ENCODE measurements at places on chromosomes 2 and 18. TPM values are rescaled to one million over a fixed set of nuclear protein-coding genes. Genes with fewer than 3 reads are reported as not detected.

Gene TNS1
- 45.0 TPM for total RNA-seq

DNA sequence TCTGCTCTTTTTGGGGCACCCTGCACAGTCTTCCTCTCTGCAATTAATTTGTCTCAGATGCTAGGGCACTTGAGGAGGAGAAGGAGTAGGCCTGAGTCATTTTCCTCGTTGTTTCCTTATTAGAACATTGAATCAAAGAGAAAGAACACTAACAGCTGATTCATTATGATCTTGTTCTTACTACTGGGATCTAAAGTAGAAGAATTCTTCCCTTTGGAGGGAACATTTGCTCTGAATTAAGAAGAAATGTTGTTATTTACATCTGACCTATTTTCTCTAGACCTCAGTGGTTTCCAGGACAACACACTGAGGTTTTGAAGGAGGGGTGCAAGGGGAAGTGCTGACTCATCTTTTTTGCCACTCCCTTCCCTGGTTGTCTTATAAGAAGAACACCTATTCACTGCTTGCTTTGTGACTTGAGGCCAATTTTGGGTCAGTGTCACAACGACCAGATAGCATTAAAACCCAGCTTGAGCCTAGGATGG, 24.3 kb upstream of the STAT1 start:
- no peaks in the 10 kb centered on the region for H3K36me3 ChIP-seq
- H3K27ac ChIP-seq, result no peak overlapping the region
- H3K4me1 ChIP-seq, result peaks cover 12% of the 10 kb centered on the region
- peak; percentile 59 for DNase-seq
- no peak overlapping the region for H3K4me3 ChIP-seq

- no peaks in the 10 kb centered on the region for H3K36me3 ChIP-seq
- no peak overlapping the region for H3K4me3 ChIP-seq
Observed at GRCh38 chr18:31505156-31505555, 7.2 kb downstream of the DSG2 start.

GRCh38 chr2:59853032-59853431, 700.4 kb downstream of the BCL11A start:
- no peaks in the 10 kb centered on the region for H3K27me3 ChIP-seq
- H3K36me3 ChIP-seq, result no peaks in the 10 kb centered on the region
- no peaks in the 10 kb centered on the region for H3K4me1 ChIP-seq

GRCh38 chr18:36942264-36942663, 113.3 kb downstream of the KIAA1328 start:
- H3K4me1 ChIP-seq, result peaks cover 4% of the 10 kb centered on the region
- DNase-seq, result peak; percentile 62
- H3K36me3 ChIP-seq, result no peaks in the 10 kb centered on the region
- no peaks in the 10 kb centered on the region for H3K27me3 ChIP-seq
- H3K27ac ChIP-seq, result no peak overlapping the region

DNA sequence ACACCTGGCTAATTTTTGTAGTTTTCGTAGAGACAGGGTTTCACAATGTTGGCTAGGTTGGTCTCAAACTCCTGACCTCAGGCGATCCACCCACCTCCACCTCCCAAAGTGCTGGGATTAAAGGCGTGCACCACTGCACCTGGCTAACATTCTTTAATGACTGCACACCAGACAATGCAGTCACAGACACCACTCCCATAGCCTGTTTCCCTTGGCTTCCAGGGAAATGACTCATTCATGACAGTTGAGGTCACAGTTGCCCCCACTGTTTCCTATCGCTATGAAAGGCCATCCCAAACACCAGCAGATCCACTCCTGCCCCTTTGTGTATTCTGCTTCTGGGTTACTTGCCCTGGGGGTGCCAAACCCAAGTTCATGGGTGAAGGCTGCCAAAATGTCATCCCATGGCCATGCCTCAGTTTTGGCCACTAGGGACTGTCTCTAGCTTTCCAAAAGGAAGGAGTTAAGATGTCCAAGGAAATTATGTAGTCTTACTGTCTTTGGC, 8.7 kb downstream of the CHMP1B start:
- H3K4me1 ChIP-seq, result peaks cover 14% of the 10 kb centered on the region
- DNase-seq, result no peak
- H3K4me3 ChIP-seq, result no peak overlapping the region
- no peak overlapping the region for H3K27ac ChIP-seq
- no peaks in the 10 kb centered on the region for H3K27me3 ChIP-seq

GRCh38 chr2:197306024-197306695, 4.4 kb downstream of the ANKRD44 start:
- no peaks in the 10 kb centered on the region for H3K4me1 ChIP-seq
- DNase-seq, result no peak
- no peak overlapping the region for H3K27ac ChIP-seq
- H3K4me3 ChIP-seq, result no peak overlapping the region
- peaks cover 2% of the 10 kb centered on the region for H3K27me3 ChIP-seq

GRCh38 chr2:191701696-191702095, 23.8 kb downstream of the NABP1 start:
- H3K36me3 ChIP-seq, result no peaks in the 10 kb centered on the region
- peak; percentile 42 for DNase-seq
- no peak overlapping the region for H3K4me3 ChIP-seq
- H3K27ac ChIP-seq, result no peak overlapping the region
- H3K27me3 ChIP-seq, result no peaks in the 10 kb centered on the region
- no peaks in the 10 kb centered on the region for H3K4me1 ChIP-seq

DNA sequence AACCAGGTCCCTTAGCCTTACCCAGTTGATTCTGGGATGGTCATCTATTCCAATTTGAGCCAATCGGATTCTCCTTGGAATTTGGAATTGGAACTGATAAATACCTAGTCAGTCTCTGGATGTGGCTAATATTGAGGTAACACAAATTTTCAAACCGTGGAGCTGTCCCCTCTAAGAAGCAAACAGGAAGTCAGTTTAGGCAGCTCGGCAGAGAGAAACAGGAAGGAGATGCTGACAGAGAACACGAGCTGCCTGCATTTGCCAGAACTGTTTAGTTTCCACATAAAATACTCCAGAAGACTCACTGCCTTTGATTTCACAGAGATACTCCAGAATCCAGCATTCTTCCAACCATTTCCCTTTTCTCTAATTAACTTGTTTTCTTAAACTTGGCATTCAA, 1024.9 kb downstream of the BCL11A start:
- no peaks in the 10 kb centered on the region for H3K27me3 ChIP-seq
- H3K4me3 ChIP-seq, result no peak overlapping the region
- H3K36me3 ChIP-seq, result no peaks in the 10 kb centered on the region
- DNase-seq, result no peak
- no peaks in the 10 kb centered on the region for H3K4me1 ChIP-seq
- H3K27ac ChIP-seq, result no peak overlapping the region

Gene ATP5F1A
- total RNA-seq, result 1,633 TPM

DNA sequence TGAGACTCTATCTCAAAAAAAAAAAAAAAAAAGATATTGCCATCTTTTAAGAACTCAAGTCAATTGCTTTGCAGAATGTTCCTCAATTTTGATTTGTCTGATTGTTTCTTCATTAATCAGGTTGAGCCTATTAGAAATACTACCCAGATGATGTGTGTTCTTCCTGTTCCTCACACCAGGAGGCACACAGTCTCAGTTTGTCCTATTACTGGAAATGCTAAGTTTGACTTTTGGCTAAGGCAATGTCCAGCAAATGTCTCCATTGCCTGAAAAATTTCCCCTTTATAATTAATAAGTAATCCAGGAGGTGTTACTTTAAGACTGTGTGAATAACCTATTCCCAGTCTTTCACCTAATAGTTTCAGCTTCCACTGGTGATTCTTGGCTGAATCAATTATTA, 28.4 kb downstream of the BOLA3 start:
- DNase-seq, result peak; percentile 25
- H3K4me3 ChIP-seq, result peak overlapping the region; percentile 59
- no peaks in the 10 kb centered on the region for H3K4me1 ChIP-seq
- H3K27ac ChIP-seq, result no peak overlapping the region

DNA sequence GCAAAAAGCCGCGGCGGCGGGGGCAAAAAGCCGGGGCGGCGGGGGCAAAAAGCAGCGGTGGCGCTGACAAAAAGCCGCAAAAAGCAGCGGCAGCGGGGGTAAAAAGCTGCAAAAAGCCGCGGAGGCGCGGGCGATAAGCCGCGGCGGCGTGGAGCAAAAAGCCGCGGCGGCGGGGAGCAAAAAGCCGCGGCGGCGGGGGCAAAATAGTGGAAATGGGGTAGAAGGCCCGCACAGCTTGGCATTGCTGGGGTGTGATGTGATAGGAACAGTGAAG, 450.1 kb downstream of the ANKRD30B start:
- no peak overlapping the region for H3K4me3 ChIP-seq
- no peak overlapping the region for H3K27ac ChIP-seq
- no peaks in the 10 kb centered on the region for H3K36me3 ChIP-seq
- H3K27me3 ChIP-seq, result no peaks in the 10 kb centered on the region

Gene CLIP4
- total RNA-seq, result 6.0 TPM

Gene BABAM2
- 31.8 TPM for total RNA-seq

Gene CCDC150
- 2.6 TPM for total RNA-seq

- H3K4me1 ChIP-seq, result peaks cover 18% of the 10 kb centered on the region
- H3K4me3 ChIP-seq, result no peak overlapping the region
- no peak overlapping the region for H3K27ac ChIP-seq
- DNase-seq, result no peak
Observed at GRCh38 chr2:19783935-19784334, 117.8 kb downstream of the TTC32 start.

DNA sequence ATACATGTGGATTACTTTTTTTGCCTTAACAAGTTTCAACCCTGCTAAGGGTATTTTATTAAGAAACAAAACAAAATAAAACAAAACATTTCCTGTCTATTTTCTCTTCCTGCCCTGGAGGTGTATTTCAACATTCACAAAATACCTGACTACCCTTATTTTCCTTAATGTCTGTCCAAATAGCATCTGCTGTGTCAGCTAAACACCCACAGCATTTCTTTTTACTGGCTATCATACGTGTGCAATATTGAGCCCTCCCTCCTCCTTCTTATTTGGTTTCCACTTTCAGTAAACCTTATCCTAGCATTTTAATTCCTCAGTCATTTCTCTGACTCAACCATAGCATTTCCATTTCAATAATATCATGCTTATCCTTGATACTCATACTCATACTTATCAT, 1420.0 kb upstream of the ZEB2 start:
- no peak overlapping the region for H3K27ac ChIP-seq
- H3K4me1 ChIP-seq, result peaks cover 7% of the 10 kb centered on the region
- no peaks in the 10 kb centered on the region for H3K36me3 ChIP-seq
- no peak overlapping the region for H3K4me3 ChIP-seq

Gene REG3G
- total RNA-seq, result not detected

DNA sequence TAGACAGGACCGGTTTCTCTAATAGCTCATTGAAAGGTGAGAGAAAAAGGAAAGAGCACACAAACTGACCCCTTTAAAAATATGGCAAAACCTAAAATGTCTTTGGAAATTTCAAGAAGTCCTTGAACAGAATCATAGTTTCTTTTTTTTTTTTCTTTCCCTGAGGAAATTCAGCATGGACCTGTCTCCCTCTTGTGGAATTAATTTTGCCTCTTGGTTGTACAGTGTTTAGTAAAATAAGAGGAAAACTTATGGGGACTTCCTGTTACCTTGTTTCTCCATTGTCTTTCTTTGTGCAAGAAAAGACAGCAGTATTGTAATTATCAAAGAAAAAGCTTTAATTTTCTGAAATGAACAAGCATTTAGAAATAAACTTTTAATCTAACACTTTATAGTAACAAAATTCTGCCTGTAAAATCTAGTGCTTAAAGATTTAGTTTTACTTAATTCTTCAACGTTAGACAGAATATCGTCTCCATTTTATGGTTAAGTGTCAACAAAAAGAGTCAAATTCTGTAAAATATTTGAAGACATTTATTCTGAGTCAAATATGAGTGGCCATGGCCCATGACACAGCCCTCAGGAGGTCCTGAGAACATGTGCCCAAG, 176.3 kb upstream of the NABP1 start:
- peak overlapping the region; percentile 42 for H3K27ac ChIP-seq
- peak; percentile 75 for DNase-seq
- peaks cover 39% of the 10 kb centered on the region for H3K4me1 ChIP-seq
- H3K36me3 ChIP-seq, result no peaks in the 10 kb centered on the region
- H3K4me3 ChIP-seq, result no peak overlapping the region
- H3K27me3 ChIP-seq, result no peaks in the 10 kb centered on the region

GRCh38 chr18:9876867-9877654, 8.7 kb upstream of the TXNDC2 start:
- no peaks in the 10 kb centered on the region for H3K27me3 ChIP-seq
- H3K4me1 ChIP-seq, result peaks cover 9% of the 10 kb centered on the region
- H3K27ac ChIP-seq, result no peak overlapping the region
